ENCODE measurements at places on chromosomes 6 and 20. TPM values are rescaled to one million over a fixed set of nuclear protein-coding genes. Genes with fewer than 3 reads are reported as not detected.

INSM1 gene
- total RNA-seq = not detected

UBE2V1 gene
- 15.2 TPM for total RNA-seq

SLA2 gene
- not detected for total RNA-seq

SAPCD1 gene
- not detected for total RNA-seq

ULBP3 gene
- not detected for total RNA-seq

SSTR4 gene
- total RNA-seq = 2.6 TPM

C6orf58 gene
- total RNA-seq = not detected

SCRT2 gene
- not detected for total RNA-seq

GRM1 gene
- 1.9 TPM for total RNA-seq

COMMD7 gene
- total RNA-seq = 9.4 TPM

EYS gene
- total RNA-seq = 17.3 TPM

ADTRP gene
- 2.2 TPM for total RNA-seq

SCUBE3 gene
- total RNA-seq = 10.6 TPM

IMPG1 gene
- total RNA-seq = 1.2 TPM

C20orf141 gene
- total RNA-seq = not detected

DNA sequence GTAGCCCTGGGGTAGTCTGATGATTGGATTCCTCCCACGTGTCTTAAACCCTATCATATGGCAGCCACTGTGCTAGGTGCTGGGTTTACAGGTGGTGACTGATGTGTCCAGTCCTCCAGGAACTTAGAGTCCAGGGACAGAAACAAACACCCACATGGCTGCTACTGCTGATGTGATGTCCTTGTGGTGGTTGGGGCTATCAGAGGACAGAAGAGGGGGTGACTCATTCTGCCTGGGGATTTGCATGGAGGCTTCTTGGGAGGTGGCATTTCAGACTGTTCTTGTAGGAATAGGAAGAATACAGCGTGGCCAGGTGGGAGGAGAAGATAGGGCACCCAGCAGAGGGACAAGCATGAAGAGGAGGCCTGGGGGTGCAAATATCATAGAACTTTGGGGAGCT is 9.8 kb downstream of the RAET1G start:
- no peak for DNase-seq

- DNase-seq = no peak
Observed at GRCh38 chr6:105815661-105816555, 270.2 kb upstream of the PRDM1 start.

- no peak for DNase-seq
Observed at GRCh38 chr6:36914227-36914794, 28.6 kb downstream of the C6orf89 start.

- no peak for DNase-seq
Observed at GRCh38 chr6:7216941-7217621, 95.9 kb downstream of the SSR1 start.

DNA sequence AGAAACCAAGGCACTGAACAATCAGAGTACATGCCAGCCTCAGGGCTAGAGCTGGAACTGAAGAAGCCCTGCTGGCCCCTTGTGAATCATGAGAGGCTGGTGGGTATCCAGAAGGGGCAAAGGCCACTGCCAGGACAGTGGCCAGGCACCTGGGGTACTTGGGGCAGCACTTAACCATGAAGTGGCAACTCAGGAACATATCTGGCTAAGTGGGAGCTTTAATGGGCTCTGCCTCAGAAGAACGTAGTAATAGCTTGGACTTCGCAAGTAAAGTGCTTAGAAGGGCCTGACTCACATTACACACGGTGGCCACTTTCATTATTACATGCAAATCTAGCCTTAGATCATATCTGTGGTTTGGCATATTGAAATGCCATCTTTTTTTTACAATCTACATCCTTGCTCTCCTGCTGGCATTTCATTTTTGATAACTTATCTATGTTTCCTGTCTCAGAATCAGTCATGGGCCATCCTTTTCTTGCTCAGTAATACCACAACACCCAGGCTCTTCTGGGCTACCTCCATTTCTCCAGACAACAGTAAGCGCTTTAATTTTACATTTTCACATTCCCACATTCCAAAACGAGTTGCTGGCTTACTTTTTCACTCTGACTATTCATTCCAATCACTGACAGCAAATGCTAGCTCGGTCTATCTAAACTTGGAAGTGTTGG is 21.6 kb downstream of the NAPB start:
- DNase-seq = no peak

DNA sequence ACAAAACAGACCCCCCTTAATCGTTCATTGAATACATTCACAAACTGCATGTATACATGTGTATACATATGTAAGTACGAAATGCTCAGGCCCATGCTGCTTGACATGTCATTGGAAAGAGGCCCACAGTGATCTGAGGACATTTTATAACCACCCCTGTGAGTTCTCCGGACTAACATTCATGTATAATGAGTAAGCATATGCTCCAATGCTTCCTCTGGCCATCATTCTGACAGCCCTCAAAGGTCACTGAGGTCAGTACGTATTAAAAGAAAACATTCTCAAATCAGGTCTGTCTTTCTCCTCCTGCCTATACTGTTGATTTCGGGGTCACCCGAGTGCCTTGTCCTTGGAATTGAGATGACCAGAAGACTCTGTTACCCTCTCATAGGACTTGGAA is 54.9 kb downstream of the TENT5A start:
- no peak for DNase-seq

GRCh38 chr6:50829049-50829448 is 10.4 kb downstream of the TFAP2B start:
- DNase-seq = no peak

DNA sequence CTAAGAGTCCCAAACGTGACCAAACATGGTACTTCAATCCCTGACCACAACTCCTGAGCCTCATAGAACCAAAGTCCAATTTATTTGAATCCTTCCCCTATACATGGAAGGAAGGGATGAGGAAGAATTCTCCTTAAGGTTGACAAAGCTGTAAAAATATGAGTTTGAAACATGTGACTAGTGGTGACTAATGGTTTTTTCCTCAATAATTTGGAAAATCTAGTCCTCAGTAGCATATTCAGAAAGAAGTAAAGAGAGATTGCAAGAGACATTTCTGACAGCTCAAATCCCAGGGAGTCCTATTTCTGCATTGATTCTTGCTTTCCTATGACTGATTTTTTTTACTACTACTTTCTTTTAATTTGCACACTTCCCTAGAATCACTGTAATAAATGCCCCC is 443.7 kb downstream of the FRK start:
- DNase-seq = no peak

DNA sequence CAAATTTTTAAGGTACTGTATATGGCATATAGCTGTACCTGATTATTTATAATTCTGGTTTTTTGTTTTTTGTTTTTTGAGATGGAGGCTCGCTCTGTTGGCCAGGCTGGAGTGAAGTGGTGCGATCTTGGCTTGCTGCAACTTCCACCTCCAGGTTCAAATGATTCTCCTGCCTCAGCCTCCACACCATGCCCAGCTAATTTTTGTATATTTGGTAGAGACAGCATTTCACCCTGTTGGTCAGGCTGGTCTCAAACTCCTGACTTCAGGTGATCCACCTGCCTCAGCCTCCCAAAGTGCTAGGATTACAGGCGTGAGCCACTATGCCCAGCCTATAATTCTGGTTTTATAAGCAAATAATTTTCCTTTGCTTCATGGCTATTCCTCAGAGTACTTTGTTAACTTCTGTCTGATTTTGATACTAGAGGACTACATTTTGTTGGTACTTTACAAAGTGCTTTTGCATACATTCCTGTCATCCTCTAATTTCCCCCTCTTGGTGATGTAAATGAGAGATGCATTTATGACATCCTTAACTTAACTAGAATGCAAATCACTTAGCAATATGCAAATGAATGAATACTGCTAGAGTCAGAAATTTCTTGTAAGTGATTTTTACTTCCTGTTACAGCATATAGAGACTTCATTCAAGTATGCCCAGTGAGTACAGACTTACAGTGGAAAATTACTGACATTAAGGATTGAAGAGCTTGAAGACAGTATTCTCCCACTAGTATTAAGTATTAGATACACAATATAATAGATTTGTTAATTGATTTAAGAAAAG is 35.7 kb upstream of the ARID1B start:
- DNase-seq = no peak

DNA sequence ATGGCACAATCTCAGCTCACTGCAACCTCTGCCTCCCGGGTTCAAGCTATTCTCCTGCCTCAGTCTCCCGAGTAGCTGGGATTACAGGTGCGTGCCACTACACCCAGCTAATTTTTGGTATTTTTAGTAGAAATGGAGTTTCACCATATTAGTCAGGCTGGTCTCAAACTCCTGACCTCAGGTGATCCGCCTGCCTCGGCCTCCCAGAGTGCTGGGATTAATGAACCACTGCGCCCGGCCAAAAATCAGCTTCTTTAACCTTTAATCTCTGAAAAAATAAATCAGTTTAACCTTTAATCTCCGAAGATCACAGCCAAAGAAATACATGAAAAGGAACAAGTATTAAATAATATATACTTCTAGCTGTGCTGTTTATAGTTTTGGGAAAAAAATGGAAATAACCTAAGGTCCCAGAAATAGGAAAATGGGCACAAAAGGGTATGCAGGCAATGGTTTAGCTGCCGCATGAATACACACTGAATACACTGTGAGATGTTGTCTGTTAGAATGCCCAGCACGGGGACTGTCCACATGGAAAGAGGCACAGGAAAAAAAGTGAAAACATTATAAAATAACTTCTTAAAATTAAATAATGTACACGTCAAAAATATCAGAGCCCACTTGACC is 1.6 kb downstream of the NQO2 start:
- DNase-seq = no peak

DNA sequence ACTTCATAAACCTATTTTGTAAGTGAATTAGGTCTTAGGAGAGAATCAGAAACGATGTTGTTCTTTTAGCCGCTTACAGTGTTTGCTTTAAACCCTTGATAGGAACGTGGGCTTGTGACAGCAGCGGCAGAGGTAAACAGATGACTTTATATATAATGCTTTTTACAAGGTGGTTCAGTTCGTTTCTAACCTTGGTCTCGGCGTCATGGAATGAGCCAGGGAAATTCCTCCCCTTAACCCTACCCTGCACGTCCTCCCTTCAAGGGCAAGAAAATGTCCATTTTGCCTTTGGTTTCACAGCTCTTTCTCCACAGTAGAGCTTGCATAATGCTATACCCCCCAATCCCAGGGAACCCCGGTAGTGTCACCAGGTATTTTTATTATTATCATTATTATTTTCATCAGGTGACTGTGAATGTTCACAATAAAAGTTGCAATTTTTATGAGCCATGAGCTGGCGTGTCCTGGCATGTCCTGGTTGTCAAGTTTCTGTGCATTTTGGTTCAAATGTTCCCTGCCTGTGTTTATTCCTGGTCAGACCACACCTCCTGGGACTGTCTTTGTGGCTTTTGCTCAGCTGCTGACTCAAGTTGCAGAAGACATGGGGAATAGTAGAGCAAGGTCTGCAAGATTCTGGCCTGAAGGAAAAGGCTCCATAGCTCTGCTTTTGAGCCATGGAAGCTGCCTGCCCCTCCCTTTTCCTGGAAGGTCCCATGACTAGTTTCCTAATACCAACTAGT is 112.8 kb upstream of the BMP2 start:
- DNase-seq = peak; percentile 19

- DNase-seq = no peak
Observed at GRCh38 chr6:112389361-112389760, 42.2 kb downstream of the RFPL4B start.

DNA sequence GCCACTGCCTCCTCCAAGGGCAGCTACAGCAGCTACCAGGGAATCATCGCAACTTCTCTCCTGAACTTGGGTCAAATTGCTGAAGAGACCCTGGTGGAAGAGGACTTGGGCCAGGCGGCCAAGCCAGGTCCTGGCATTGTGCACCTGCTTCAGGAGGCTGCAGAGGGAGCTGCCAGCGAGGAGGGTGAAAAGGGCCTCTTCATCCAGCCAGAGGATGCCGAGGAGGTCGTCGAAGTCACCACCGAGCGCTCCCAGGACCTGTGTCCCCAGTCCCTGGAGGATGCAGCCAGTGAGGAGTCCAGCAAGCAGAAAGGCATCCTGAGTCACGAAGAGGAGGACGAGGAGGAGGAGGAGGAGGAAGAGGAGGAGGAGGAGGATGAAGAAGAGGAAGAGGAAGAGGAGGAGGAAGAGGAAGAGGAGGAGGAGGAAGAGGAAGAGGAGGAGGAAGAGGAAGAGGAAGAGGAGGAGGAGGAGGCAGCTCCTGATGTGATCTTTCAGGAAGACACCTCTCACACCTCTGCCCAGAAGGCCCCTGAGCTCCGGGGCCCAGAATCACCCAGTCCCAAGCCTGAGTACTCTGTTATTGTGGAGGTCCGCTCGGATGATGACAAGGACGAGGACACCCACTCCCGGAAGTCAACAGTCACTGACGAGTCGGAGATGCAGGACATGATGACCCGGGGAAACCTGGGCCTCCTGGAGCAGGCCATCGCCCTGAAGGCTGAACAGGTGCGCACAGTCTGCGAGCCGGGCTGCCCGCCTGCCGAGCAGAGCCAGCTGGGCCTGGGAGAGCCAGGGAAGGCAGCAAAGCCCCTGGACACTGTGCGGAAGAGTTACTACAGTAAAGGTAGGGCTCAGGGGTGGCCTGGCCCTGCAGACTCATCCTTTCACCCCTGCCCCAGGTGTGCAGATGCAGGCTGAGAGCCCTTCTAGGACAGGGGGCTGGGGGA is 43.7 kb downstream of the MYT1 start:
- no peak for DNase-seq

GRCh38 chr6:18485660-18486435 is 98.7 kb downstream of the RNF144B start:
- no peak for DNase-seq

- no peak for DNase-seq
Observed at GRCh38 chr6:92706976-92707375, 712.4 kb downstream of the EPHA7 start.

DNA sequence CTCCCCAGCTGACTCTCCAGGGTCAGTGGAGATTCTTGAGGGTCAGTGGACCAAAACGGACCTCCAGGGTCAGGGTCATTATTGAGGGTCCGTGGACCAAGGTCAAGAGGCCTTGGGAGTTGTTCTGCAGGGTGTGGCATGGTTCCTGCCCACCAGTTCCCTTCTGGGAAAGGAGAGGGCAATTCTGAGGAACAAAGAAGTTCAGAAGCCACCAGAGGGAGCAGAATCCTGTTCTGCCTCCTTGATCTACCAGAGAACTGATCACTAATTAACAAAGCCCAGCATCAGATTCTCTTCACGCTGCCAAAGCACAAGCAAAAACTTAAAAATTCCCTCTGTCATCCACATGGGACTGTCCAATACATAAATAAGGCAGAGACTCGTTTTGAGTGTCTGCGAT is 263.4 kb downstream of the DHX35 start:
- DNase-seq = no peak

DNA sequence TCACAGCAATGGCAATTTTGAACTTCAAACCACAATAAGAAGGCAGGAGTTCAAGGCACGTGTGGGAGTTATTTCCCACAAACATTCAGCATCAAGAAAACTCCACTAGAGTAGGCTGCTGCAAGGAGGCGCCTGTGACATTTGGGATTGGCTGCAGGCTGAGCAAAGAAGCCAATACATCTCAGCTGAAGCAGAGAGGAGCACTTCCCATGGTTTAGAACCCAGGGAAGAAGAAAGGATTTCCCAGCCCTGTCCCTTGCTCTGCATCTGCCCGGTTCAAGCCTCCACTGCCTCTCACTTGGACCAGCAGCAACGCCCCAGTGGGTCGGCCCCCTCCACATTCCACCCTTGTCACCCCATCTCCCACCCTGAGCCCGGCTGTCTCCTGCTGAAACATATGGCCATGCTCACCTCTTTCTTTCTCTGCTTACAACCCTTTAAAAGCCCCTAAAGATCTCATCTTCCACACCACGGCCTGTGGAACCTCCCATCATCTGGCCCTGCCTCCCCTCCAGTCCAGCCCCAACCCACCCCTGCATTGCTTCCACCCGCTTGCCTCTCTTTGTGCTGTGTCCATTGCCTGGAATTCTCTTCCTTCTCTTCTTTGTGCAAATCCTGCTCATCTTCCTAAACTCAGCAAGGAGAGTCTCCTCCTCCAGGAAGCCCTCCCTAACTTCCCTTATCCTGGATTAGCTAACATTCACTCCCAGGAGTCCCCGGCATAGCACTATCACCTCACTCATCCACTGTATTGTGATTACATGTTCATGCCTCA is 128.3 kb downstream of the ANKRD60 start:
- DNase-seq = no peak
